ENCODE measurements at places on chromosomes 1 and 21. TPM values are rescaled to one million over a fixed set of nuclear protein-coding genes. Genes with fewer than 3 reads are reported as not detected.

The EPHB2 gene
- 0.26 TPM for total RNA-seq

The KIRREL1 gene
- not detected for total RNA-seq

The MSH4 gene
- total RNA-seq = 0.67 TPM

The PIK3C2B gene
- 41.8 TPM for total RNA-seq

The FMOD gene
- total RNA-seq = not detected

The SEMA6C gene
- total RNA-seq = 4.2 TPM

The GJB4 gene
- not detected for total RNA-seq

The CELA2A gene
- total RNA-seq = not detected

The SLX9 gene
- total RNA-seq = 44.3 TPM

The CHRM3 gene
- 0.20 TPM for total RNA-seq

The OMA1 gene
- total RNA-seq = 38.8 TPM

The ECM1 gene
- total RNA-seq = 1.4 TPM

The TFF3 gene
- total RNA-seq = not detected

The MAP10 gene
- 4.5 TPM for total RNA-seq

The DCST1 gene
- total RNA-seq = not detected

The OPRD1 gene
- not detected for total RNA-seq

The OR13G1 gene
- not detected for total RNA-seq

The TNFRSF18 gene
- 11.4 TPM for total RNA-seq
